ENCODE measurements at places on chromosomes 16 and 17.

DNA sequence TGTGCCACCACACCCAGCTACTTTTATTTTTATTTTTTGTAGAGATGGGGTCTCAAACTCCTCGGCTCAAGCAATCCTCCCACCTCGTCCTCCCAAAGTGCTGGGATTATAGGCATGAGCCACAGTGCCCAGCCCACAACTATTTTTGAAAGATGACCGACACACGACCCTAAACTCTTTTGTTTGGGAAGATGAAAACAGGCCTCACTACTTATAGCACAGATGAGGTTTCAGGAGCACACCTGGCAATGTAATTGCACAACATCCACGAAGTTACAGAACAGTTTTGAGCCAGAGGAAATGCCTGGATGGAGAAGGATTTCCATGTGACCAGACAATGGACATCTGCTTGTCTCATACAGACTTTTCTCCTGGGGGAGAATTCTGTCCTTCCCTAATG, 43.4 kb upstream of the PRSS54 start:
- DNase-seq: no peak

DNA sequence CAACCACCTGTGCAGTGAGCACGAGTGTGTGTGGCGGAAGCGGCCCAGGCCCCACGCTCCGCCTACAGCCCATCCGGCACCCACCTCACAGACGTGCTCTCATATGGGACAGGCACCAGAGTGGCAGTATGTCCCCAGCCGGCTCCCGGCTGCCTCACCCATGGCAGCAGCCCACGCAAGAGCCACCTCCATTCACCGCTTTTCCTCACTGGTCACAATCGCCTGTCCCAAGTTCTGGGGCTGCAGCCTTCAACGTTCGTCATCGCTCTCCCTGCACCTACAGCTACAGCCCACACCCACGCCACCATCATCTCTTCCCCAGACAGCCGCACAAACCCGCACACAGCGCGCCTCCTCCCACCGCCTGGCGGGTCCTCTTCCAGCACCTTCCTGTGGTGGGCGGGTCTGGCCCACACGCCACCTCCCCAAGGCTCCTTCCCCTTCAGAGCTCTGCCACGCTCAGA, 17.5 kb upstream of the TRAP1 start:
- DNase-seq: no peak

GRCh38 chr16:19753815-19754643, 36.0 kb downstream of the IQCK start:
- DNase-seq: no peak

GRCh38 chr17:17525311-17525710, 29.1 kb upstream of the RASD1 start:
- no peak for DNase-seq

DNA sequence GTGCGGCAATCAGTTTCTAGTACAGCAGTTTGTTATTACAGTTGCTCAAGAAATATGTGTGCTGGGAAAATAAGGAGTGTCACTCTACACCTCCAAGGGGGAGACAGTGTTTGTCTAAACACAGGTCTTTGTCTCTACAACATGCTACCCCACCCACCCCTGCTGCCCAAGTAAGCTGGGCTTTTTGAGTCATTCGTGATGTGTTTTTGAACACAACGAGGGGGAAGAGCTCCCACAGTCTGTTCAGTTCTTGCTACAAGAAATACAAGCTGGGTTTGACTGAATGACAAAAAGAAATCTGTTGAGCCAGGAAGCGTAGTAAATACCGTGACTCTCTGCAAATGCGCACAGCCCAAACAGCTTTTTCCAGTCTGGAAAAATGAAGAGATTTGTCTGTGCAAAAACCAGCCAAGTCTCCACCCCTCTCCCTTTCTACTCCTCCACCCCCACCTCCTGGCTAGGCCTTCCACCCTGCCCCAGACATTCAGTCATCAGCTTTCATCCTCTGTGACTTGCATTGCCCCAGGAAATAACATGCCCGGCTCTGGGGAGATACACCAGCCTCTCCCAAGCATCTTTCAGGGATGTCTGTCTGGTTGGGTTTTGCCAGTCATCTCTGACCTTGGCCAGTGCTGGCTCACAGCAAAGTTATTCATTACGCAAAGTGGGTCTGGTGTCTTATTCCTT, 25.7 kb downstream of the CHD9 start:
- no peak for DNase-seq

DNA sequence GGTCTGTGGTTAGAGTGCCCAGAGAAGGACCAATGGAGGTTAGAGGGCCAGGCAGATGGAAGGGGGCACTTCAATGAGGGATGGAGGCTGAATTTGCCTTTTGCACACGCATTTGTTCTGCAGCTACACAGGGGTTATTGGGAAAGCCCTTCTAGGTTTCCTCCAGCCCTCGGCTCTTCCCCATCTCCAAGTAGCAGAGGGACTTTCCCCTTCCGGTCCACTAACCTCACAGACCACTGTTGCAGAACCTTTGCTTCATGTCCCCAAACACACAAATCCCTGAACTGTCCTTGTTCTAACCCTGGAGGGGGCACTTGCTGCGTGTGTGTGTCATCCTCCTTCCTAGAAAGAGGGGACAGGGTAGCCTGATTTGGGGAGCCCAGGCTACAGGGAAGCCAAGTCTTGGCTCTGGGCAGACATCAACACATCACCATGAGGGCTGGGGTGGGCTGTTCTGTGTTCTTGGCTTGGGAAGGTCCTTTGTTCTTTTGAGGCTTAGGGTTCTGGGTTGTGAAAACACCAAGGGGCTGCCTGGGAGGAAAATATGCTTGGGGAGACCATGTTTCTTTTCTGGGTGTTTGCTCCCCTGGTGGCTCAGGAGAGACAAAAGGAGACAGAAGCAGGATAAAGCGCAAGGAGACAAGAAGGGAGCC, 7.3 kb upstream of the NR1D1 start:
- no peak for DNase-seq

GRCh38 chr17:75727391-75727790, 6.1 kb downstream of the ITGB4 start:
- no peak for DNase-seq

DNA sequence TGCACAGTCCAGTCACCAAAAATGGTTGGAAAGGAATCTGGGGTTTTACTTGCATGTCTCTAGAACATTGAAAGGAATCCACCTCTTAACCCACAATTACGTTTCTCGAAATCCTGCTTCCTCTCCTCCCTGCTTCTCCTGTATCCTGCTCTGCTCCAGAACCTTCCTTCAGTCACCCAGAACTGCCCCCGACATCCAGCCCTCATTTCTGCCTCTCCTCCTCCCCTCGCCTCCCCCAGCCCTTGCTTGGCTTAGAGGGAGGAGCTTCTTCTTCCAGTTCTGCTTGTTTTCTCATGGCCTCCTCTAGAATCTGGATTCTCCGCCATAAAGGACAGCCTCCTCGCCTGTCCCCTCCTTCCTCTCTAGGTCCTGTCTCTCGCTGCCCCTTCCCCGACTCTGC, 48.3 kb downstream of the ZDHHC7 start:
- no peak for DNase-seq

DNA sequence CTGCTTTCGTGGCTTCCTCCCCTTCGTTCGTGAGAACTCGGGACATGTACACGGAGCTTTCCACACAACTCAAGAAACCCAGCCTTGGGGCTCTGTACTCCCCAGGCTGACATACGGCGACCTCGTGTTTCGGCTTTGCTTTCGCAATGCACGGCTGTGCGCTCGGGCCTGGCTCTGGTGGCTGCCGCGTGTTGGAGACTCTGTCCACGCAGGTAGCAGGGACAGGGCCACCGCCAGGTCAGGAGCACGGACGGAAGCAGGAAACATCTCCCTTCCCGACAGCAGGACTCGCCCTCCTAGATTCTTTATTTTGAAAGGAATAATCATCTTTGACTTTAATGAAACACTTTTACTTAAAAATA, 17.3 kb downstream of the UTS2R start:
- no peak for DNase-seq

GRCh38 chr16:51030516-51030915, 120.6 kb downstream of the SALL1 start:
- DNase-seq: no peak

GRCh38 chr17:28896884-28897768, at the start of gene FLOT2:
TSS of gene FLOT2 (minus strand) at chr17:28897733. CDS start at chr17:28897574, 159 bp downstream.
- DNase-seq: peak; percentile 65

GRCh38 chr16:54216268-54216667, 70.3 kb downstream of the IRX3 start:
- DNase-seq: no peak

DNA sequence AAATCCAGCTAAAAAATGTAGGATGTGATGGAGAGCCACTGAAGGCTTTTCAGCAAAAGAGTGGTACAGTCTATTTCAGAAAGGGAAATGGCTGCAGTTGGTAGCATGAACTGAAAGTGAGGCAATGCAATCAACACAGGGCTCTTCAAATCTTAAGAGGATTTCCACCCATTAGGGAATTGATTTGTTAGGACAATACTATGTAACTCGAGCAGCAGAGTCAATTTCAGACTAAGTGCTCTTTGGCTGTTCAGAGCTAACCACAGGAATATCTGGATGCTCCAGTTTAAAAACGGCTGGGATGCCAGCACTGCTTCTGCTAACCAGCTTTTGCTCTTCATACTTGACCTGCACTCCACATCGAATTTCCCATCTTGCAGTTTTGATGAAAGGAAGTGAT, 24.6 kb downstream of the CACNG1 start:
- DNase-seq: no peak

All from D721Med (cell line).